Activated CD4-positive, alpha-beta T cell treated with anti-CD3 and anti-CD28 coated beads, Interleukin-2, amount 50 U/mL, for 1 hour (primary cell): ENCODE measurements at places on chromosomes 13 and 19.
A peak's percentile ranks its signal among the peaks of the same experiment; 100 is the strongest.

- DNase-seq: no peak
These were observed at the start of gene SLC5A5 for GRCh38 chr19:17871878-17872250. SLC5A5 (plus strand) TSS chr19:17871945; CDS start chr19:17872320, 375 bp downstream.

- DNase-seq: no peak
These were observed 4.6 kb downstream of the FBXO17 start for GRCh38 chr19:38970664-38971532.

DNA sequence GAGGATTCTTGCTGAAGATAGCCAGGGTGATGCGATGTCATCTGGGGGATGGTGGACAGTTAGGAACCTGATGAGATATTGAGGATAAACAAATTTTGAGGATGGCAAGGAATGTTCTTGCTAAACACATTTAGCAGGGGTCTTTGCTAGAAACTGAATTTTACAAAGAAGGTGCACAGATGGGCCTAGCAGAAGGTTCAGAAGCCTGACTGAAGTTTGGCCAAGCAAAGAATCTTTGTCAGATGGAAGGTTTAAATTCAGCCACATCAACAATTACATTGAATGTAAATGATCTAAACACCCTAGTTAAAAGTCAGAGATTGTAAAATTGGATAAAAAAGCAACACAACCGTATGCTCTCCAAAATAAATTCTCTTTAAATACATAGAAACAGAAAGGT lies 68.8 kb downstream of the WASF3 start:
- DNase-seq: no peak

DNA sequence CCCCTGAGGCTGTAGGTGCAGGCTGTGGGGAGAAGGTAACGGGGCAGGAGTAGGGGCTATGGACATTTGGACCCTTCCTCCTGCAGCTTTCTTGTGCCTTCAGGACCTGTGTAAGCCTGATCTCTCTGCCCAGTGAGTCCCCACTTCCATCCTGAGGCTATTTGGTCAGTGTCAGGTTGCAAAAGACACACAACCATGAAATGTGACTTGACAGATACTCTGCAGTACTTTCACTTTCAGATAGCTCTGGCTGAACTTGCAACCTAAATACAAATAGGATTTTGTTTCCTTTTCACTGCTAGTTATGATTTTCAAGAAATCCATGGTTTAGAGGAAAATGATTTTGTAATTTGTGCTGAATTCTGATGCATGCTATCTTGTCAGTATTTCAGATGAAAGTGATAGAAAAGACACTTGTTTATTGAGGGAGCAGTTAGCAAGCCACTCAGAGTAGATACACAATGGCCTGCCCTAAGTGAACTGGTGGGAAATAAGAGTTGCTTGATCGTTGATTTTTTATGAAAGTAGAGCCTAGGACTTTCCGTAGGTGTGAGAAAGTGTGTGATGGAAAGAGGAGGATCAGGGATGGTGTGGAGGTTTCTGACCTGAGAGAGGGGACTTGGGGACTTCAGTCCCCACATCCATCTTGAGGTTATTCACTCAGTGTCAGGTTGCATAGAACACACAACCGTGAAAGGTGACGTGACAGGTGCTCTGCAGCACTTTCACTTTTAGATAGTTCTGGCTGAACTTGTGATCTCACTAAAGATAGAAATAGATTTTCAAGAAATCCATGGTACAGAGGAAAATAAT lies 18.1 kb upstream of the EID2 start:
- no peak for DNase-seq

DNA sequence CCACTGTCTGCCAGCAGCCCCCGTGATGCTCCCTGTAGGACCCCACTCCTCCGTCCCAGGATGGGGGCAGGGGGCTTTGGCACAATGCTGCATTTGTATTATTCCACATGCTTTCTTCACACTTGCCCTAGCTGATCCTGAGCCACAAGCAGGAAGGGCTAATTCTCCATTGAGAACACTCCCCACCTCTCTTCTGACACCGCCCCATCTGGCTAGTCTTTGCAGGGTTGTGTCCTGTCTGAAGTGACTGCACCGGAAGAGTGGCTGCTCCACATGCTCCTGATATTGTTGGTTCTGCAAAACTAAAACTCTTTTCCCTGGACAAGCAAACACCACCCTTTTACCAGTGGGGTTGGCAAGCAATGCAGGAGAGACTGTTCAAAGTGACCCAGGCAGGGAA lies 18.0 kb downstream of the ZNF574 start:
- no peak for DNase-seq

DNA sequence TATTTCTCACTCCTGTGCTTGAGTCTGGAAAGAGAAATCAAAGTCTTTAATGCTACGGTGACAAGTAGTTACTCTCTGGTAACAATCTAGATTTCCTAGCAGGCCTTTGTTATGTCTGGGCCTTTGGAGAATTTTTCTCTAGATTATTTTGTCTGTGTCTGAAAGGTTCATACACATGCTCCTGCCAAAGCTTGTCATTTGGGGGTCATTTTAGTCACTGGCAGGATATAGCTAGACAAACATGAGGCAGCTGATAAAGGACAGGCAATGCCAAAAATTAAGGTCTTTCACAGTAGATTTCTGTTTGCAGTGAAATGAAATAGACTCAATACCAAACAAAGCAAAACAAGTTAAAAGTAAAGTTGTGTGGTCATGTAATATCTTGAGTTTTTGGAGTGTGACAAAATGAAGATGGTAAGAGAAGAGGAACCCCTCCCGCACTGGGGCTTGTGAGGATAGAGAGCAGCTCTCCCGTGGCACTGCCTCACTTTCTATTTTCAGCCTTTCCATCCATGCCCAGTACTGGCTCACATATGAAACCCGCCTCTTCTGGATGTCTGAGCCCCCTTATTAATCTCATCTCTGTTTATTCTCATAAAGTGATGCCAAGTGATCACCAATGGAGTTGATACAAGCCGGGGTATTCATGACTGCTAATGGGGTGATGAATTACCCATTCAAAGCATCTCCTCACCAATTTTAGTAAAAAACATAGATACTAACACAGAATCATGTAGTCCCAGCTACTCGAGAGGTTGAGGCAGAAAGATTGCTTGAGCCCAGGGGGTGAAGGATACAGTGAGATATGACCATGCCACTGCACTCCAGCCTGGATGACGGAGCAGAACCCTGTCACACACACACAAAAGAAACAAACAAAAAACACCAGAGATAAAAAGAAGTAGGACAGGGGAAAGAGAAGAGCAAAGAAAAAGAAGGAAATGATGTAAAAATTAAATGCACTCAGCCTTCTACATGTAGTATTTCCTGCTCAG lies 389.3 kb downstream of the FGF14 start:
- no peak for DNase-seq

DNA sequence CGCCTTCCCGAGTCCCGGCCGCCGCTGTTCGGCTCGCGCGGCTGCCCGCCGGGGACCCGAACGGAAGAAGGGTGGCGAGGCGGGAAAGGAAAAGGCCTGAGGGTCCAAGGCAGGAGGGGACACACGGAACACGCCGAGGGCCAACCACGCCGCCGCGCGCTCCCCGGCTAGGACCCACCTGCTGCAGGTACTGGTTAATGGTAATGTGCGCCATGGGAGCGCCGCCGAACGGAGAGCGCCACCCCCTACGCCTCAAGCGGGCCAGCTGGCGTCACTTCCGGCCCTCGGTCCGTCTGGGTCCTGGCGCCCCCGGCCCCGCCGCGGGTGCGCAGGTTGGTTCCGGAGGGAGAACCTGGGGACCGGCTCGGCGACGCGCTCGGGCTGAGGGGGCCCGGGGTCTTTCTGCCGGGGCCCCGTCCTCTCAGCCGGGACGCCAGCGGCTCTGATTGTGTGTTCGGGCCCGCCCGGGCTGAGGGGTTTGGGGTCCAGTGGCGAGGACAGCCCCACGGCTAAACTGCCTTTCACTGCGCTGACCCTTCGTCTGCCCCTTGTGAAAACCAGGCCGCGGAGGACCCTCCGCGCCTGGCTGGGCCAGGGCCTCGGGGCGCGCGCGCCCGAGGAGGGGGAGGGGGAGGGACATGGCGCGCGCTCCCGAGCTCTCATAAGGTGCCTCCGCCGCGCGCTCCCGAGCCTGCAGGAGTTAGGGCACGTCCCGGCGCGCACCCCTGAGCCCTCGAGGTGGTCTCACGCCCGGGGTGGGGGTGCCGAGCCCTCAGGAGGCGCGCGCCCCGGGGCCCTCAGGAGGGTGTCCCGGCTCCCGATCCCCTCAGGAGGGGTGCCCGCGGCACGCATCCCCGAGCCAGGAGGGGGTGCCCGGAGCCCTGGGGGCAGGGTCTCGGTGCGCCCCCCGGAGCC lies at the start of gene PCID2:
Gene PCID2 (minus strand): TSS at position 249 of the 915 bp plus-strand sequence. CDS start 35 bp downstream, at position 214.
- DNase-seq: peak; percentile 91

- no peak for DNase-seq
These were observed 163.4 kb upstream of the GPR12 start for GRCh38 chr13:26923824-26924605.

- DNase-seq: no peak
These were observed 96.3 kb downstream of the COG6 start for GRCh38 chr13:39751805-39752204.

GRCh38 chr19:51123381-51123800 lies 1.3 kb upstream of the SIGLEC9 start:
- peak; percentile 12 for DNase-seq

DNA sequence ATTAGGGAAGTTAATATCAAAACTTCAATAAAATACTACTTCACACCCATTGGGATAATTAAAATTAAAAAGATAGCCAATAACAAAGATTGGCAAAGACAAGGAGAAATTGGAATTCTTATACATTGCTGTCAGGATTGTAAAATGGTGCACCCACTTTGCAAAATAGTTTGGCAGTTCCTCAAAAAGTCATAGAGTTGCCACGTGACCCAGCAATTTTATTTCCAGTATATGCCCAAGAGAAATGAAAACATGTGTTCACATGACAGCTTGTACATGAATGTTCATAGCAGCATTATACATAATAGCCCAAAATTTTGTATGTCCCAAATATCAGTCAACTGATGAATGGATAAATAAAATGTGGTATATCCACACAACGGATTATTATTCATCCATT lies 3.3 kb downstream of the MBD3L1 start:
- DNase-seq: no peak

DNA sequence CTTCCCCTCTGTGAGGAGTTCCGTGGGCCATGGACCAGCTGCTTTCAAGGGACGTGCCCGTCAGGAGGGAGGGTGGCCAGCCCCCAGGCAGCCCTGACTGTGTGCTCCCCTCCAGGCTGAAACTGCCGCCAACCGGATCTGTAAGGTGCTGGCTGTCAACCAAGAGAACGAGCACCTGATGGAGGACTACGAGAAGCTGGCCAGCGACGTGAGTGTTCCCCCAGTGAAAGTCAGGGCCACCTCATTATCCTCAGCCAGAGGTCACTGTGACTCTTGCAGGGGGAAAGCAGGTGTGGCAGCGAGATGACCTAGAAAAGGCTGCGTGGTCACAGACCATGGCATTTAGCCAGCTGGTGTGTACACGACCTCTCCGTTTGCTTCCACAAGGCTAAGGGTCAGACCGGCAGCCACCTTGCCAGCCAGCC lies 29.9 kb downstream of the CAPN12 start:
- no peak for DNase-seq

DNA sequence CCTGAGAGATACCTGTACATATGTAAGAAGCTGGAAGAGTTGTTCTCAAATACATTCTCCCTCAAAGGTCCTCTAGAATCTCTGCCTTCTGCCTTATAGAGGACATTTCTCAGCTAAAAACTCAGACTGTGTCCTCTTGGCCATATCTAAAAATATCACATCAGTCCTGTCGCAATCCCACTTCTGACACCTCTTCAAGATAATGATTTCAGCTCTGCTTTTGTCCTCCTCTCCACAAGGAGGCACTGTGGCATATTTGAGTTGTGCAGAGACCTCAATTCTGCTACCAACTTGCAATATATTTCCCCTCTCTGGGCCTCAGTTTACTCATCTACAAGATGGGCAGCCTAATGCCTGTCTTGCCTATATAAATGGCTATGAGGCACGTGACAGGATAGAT lies 16.6 kb downstream of the ADAMTS10 start:
- DNase-seq: no peak

GRCh38 chr13:40786568-40786996 lies 2.8 kb upstream of the SLC25A15 start:
- DNase-seq: no peak

- no peak for DNase-seq
These were observed 154.3 kb upstream of the IRS2 start for GRCh38 chr13:109940637-109941036.

GRCh38 chr19:14779151-14779550 lies 791 bp upstream of the ADGRE2 start:
- DNase-seq: no peak

- no peak for DNase-seq
These were observed 177.7 kb downstream of the TDRD3 start for GRCh38 chr13:60574735-60575134.

GRCh38 chr13:23637829-23638228 lies 67.6 kb downstream of the TNFRSF19 start:
- DNase-seq: no peak

DNA sequence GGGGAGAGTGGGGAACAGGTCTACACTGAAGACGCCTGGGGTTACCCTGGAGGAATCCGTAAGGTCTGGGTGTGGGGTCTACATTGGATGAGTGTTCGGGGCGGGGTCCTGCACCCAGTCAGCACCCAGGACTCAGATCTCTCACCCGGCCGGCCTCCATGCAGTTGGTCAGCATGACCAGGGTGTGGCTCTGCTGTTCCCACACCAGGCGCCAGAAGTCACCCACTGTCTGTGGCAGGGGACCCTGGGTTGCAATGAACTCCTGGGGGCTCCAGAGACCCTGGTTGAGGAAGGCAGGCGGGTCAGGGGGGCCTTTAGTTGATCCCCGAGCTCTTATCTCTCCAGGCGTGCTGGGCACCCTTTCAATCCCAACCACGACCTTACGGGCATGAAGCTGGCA lies 6.0 kb upstream of the SYT5 start:
- DNase-seq: no peak

DNA sequence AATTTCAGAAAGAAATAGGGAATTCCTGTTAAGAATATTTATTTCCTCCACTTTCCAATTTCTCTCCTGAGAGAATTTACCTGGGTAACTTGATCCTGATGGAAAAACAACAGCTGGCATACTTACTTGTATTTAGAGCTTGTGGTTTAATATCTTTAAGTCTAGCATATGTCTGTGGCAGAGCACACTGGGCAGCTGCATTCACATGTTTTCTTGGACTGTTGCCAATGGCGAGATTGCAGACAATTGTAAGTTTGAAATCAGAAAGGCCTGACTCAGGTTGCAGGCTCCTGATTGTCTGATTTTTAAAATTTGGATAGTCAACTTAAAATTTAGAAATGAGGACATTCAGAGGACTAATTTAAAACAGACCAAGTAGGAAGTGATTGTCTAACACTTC lies 66.9 kb downstream of the NHLRC3 start:
- DNase-seq: no peak

GRCh38 chr13:50679321-50679720 lies 164.2 kb downstream of the DLEU7 start:
- no peak for DNase-seq

DNA sequence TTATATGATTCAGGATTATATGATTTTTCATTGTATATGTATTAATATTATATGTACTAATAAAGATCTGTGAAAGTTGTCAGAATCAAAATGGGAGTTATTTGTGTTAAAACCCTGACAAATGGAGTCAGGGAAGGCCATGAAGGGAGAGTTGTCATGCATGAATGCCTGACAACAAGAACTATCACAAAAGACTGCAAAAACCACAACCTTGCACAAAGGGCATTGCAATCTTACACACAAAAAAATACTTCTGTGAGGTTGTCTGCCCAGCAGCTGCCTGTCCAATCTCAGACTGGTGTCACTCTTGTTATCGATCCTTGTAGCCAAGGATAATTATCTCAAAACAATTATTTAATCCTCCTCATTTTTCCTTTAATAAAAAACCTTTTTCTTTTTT lies 21.2 kb upstream of the RBM26 start:
- DNase-seq: no peak

GRCh38 chr19:17394891-17395415 lies 957 bp upstream of the CCDC194 start:
- DNase-seq: peak; percentile 60

GRCh38 chr13:99033814-99034213 lies 56.0 kb upstream of the DOCK9 start:
- no peak for DNase-seq
